Breast epithelium (tissue), 4 donors: ENCODE measurements at places on chromosomes 1 and 21.
A peak's percentile ranks its signal among the peaks of the same experiment; 100 is the strongest.

DNA sequence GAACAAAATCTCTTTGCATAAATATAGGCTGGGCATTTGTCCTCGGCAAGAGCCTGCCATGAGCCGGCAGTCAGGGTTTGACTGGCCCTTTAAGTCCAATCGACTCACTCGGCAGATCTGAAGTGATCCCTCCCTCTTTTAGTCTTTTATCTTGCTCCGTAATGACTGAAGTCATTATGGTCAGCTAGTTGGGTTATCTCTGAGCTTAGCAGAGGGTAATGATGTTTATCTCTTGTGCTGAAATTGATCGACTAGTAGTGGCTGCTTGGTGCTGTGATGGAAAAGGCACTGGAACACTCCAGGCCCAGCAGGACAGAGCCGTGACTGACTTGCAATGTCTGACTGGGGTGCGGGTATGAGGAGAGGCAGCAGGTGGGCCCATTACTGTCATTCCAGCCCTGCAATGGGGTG lies 468 bp upstream of the ABCA4 start:
- DNase-seq = no peak

DNA sequence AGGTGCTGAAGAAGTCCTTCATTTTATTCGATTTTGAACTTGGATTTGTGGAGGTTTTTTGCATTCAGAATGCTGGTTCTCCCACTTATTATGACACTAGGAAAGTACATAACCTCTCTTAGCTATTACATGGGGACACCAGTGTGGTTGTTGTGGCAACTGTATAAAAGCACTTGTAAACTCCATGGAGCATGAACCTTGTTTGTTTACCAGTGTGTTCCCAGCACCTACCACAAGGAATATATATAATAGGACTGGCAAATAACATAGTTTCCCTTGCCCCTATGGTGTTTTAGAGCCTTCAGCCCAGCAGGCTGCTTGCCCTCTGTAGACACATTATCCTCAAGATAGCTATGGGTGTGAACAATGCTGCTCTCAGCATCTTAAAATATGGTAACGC lies 43.1 kb downstream of the RASSF5 start:
- no peak for DNase-seq

- no peak for DNase-seq
Observed at GRCh38 chr1:218613105-218613504, 268.0 kb downstream of the TGFB2 start.

- no peak for DNase-seq
Observed at GRCh38 chr1:60936591-60937342, 145.6 kb upstream of the NFIA start.

GRCh38 chr1:15492596-15492995 lies 16.7 kb downstream of the CELA2B start:
- DNase-seq = no peak

DNA sequence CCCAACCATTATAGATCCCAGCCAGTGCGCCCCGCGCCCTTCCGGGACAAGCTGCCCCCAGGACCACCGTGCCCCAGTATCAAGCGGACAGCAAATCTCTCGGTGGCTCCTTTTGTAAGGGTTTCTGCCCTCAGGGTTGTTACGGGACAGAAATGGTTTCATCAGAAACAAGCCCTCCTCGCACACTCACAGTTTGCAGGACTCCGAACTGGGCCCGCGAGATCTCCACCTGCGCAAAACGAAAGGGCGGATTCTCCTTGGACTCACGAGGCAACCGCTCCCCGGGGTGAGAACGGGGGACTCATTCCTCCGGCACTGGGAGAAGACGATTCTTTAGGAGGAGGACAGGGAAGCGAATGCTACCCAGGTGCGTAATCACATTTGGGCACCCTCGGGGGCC lies 51.1 kb upstream of the H6PD start:
- DNase-seq = no peak

DNA sequence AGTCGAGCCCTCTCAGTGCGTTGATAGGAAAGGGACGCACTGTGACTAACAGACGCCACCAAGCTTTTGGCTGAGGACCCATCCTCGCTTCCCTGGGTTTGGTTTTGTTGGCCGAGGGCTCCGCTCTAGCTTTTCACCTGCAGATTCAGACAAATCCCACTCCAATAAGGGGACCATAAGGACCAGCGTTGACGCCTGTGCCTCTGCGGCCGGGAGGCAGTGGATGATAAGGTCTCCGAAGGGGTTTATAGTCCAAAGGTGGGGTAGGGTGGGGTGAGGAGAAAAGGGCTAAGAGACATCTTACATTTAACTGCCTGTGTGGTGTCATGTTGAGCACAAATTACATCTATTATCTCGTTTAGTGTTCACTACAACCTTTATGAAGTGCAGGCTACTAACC lies 760 bp downstream of the PEX14 start:
- DNase-seq = no peak

DNA sequence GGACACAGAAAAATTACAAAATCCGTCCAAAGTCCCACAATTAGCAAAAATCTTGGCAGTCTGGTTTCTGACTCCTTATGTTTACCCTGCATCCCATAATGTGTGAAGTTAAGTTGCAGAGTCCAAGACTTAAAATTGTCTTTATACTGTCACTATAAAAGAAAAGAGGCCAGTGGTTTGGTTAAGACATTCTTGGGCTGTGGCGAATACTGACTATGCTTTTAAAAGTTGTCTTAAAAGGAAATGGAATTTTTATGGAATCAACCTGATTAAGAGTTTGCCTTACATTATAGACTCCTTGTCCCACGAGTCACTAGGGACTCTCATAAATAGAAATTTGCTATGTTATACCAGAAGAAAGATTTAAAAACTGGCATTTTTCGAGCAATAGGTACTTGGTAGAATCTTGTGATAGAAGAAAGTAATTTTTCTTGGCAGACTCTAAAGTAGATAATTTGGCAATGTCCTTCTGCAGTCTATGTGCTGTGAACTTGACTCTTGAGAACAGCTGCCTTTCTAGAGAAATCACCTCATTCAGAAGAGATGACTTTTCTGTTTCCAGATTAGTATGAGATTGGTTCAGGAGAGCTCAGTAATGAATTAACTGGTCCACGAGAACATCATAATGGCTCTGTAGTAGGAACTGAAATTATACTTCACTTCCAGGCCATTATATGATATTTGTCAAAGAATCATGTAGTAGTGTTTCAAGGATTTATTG lies 31.8 kb downstream of the NTNG1 start:
- DNase-seq = no peak

GRCh38 chr1:181142096-181142958 lies 53.8 kb downstream of the IER5 start:
- DNase-seq = peak; percentile 87

DNA sequence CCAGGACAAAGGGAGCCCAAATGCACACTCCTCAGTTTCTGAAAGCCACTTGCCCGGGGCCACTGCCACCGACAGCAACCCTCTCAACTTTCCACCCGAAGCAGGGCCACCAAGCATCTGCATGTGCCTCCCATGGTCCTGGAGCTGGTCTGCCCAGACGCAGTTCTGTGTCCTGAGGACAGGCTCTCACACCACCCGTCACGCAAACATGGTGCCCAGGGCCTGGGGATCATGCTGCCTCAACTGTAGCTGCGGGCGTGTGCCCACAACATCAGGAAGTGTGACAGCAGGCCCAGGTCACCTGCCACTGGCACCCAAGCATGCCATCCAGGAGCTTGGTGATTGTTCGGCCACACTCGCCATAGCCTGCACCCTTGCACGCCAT lies 14.4 kb downstream of the GBP1 start:
- no peak for DNase-seq

GRCh38 chr21:25625036-25625435 lies 14.0 kb upstream of the JAM2 start:
- DNase-seq = no peak

DNA sequence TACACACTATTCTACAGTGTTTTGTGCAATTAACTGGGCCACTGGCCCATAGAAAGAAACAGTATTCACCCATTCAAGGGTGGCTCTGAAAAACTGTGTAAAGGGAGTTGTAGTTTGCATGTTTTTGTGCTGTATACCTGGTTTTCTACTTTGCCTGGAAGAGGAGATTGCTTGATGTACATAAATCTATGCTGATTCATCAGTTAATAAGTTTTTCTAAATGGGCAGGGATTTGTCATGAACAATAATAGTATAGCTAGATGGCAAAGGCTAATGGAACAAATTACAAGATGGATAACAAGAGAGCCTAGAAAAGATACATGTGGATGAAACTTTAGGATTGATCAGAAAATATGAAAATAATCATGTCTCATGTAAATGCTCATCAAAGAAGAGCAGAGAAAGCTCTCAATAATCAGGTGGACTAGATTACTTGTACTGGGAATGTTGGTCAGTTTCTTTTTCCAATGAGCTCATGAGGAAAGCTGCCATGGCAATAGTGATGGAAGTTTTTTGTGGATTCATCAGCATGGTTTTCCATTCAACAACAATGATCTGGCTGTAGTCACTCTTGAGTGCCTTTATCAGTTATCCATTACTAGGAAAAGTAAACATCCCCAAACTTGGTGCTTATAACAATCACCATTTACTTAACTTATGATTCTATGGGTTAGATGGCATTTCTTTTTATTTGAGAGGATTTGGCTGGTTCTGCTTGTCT lies 602.8 kb downstream of the BRINP3 start:
- no peak for DNase-seq

DNA sequence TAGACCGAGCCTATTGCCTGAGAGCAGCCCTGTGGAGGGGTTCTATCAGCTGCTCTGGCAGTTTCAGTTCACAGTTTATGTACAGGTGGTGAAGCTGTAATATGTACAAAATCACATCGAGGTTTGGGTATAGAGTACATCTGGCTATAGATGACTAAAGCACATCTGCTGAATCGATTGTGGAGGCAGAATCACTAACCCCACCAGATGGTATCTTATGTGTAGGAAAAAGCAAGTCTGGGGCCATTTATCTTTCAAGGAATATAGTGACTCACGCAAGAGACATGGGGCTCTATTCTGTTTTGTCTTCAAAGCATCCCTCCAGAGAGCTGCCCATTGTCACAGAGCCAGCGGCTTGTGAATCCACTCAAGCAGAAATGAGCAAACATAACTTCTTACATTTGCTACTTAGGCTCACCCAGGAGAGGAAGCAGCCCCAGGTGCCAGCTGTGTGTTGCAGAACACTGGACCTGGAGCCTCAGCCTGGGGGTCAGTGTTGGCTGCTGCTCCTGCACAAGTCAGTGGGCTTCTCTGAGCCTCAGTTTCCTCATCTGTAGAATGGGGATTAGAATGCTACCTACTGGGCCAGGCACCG lies 21.3 kb downstream of the MIIP start:
- no peak for DNase-seq

DNA sequence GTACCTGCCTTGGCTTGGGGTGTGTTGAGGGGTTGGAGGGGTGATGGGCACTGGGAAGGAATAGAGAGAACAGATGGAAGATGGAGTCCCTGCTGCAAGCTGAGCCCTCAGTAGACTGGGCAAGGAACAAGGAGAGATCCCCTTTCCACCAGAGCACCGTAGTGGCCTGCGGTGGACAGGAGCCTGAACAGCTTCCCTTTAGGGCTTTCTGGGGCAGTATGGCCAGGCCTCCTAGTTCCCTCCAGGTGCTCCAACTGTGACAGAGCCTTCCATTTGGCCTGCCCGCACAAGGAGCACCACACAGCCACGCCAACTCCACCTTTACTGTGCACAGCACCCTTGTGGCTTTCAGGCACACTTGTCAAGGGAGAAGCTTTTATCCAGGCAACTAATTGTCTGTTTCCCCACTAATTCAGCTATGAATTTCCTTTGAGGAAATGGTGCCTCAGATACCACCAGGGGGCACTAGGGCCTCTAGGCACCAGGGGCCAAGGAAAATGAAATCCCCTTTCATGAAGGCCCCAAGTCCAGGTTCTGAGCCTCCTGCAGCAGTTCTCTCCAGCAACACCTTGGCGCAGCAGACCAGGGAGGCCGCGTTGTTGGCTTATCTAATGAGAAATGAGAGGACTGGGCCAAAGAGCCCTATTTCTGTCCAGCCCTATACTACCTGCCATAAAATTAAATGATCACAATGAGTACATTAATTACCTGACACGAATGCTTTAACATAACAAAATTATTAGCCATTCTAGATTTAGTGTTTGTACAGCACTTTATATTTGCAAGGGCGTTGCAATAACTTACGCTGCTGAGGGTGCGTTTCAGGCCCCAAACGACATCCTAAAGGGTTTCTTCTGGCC lies 23.1 kb upstream of the ERI3 start:
- no peak for DNase-seq

DNA sequence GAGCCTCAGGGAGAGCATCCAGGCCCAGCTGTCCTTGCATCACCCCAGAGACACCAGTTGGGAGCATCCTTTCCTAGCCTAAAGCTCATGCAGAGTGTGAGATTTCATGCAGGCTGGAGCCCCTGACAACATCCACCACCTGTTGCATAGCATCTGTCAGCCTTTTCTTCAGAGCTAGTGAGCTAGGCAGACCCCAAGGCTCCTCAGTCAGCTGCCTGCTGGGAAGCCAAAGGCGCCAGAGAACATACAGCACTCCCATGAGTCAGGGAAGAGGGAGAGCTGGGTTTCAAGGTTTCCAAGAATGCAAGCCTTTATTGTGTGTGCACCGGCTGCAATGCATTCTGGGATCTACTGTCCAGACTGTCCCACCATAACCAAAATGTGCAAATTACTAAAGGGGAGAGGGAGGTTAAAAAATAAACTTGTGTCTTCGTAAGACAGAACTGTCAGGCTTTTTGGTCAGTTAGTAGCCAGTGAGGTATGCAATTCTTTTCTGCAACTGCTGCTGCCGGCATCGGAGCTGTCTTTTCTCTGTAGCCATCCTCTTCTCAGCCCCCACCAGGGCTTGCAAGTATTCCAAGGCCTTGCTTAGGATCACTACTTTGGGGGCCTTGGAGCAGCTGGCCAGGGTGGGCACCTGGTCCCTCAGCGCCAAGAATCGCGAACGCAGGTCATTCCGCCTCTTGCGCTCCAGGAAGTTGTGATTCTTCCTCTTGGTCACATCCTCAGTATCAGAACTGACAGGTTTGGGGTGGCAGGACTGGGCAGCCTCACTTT lies 4.6 kb downstream of the MYCL start:
- DNase-seq = no peak

- DNase-seq = no peak
Observed at GRCh38 chr1:178868706-178869105, 2.2 kb downstream of the ANGPTL1 start.

DNA sequence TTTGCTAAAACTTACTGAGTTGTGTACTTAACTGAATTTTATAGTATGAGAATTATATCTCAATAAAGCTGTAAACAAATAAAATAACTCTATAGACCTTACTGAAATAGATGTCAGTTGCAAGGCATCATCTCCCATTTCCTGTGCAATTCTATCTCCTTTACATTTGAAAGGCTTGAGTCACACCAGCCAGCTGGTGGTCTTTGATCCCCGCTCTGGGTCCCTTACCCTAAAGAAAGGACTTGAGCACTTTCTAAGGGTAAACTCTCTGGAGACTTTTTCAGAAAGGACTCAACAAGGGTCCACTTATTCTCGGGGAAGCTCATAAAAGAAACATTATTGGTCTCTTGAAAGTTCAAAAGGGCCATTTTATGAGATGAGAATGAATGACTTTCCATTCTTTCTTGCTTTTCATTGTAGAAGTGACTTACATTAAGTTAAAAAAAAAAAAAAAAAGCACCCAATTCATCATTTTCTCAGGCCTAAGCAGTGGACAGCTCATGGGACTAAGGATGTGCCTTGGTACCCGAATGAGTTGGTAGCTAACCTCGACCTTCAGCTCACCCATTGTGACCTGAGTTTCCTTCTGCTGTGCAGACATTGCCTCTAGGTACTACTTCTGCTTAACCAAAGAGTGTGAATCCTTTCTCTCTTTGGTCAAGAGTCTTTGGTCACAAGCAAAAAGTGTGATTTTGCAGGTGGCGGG lies 147.0 kb upstream of the COA6 start:
- no peak for DNase-seq
